Uterus (tissue), 4 donors: ENCODE measurements at places on chromosomes 7 and 10.

GRCh38 chr7:106371629-106372028 lies 86.8 kb upstream of the NAMPT start:
- no peak for DNase-seq

GRCh38 chr10:48805848-48806247 lies 121.2 kb downstream of the WDFY4 start:
- no peak for DNase-seq

DNA sequence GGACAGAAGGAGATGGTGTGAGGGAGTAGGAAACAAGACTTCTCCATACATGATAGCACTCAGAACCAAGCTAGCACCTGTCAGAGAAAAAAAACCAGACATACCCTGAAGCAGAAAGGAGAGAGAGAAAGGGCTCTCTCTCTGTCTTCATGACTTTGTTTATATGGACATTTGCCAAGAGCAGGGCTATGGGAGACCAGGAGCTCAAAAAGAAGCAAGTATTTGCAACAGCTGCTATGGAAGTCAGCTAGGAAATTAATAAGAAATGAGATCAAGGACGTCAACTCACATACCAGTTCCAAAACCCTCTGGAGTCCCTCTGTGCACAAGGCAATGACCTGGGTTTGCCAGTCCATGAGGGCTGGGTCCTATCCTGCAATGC lies 111.6 kb downstream of the SGMS1 start:
- DNase-seq = no peak

- peak; percentile 81 for DNase-seq
Observed at GRCh38 chr7:139645572-139646523, 122.4 kb downstream of the CLEC2L start.

DNA sequence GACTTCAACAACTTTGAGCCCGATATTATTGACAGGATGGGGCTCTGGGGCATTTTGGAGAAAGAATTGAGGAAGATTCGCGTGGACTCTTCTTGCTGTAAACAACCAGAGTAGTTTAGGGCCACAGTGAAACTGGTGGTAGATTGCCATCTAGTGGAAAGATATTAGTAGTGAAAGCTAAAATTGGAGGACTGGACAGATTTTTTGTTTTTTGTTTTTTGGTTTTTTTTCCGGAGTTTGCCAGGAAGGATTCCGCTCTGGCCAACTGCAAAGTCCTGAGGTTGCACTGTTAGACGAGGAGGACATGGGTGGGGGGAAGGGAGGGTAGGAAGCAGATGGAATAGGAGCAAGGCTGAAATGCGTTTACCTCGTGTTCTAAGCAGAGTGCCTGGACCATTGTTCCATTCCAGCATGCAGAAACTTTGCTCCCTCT lies 11.7 kb downstream of the NOBOX start:
- DNase-seq = peak; percentile 26

- no peak for DNase-seq
Observed at GRCh38 chr7:27771111-27771510, 31.1 kb downstream of the TAX1BP1 start.

DNA sequence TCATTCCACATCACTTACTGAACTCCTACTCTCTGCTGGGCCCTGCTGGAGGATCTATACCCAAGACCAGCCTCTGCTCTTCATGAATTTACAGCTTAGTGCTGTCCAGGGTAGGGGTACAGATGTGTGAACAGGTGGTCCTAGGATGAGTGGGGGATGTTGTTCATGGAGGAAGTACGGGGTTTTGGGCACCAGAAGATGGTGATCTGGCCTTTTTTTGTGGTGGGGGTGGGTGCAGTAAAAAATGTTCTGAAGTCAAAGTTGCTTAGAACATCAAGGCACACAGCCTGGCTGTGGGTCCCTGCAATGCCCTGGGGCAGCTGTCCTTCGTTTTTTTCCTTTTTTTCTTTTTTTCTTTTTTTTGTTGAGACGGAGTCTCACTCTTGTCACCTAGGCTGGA lies 34.2 kb upstream of the GNA12 start:
- DNase-seq = no peak

- DNase-seq = no peak
Observed at GRCh38 chr10:11846542-11846941, 23.4 kb downstream of the PROSER2 start.
